ENCODE measurements at places on chromosomes 12 and 14.

DNA sequence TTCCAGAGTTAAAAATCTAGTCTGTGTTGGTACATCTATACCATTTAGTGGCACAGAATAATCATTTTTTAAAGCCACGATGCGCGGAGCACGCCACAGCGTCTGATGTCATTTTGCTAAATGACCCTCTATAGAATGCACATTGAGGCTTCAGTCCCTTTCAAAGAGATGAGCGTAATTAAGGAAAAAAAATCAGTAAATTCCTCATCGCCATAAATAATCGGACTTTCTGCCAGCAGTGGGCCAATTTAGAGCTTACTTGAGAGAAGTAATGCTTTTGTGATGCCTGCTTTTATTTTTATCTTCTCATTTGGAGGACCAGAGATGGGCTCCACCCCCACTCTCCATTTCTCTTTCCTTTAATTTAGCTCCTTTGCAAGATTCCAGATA, 4.0 kb downstream of the ASCL1 start:
- DNase-seq: no peak

DNA sequence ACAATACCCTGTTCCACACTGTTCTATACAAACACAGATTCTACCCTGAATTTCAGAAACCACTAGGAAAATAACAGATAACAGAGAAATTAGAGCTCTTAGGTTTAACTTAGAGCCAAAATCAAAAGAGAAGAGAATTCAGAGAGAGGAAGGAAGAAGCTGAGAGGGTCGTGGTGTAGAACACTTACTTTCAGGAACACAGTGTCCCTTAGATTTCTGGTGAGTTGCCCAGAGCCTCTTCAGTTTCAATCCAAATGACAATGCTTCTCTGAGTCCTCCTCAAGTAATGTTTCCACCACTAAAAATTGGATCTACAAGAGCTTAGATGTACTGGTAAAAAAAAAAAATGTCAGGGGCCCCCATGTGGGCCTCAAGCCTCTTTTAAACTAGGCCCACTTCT, 2.6 kb downstream of the YAF2 start:
- no peak for DNase-seq

GRCh38 chr12:112665958-112666357, 125.6 kb upstream of the RPH3A start:
- no peak for DNase-seq

GRCh38 chr12:50614167-50614759, 109.5 kb downstream of the DIP2B start:
- no peak for DNase-seq

DNA sequence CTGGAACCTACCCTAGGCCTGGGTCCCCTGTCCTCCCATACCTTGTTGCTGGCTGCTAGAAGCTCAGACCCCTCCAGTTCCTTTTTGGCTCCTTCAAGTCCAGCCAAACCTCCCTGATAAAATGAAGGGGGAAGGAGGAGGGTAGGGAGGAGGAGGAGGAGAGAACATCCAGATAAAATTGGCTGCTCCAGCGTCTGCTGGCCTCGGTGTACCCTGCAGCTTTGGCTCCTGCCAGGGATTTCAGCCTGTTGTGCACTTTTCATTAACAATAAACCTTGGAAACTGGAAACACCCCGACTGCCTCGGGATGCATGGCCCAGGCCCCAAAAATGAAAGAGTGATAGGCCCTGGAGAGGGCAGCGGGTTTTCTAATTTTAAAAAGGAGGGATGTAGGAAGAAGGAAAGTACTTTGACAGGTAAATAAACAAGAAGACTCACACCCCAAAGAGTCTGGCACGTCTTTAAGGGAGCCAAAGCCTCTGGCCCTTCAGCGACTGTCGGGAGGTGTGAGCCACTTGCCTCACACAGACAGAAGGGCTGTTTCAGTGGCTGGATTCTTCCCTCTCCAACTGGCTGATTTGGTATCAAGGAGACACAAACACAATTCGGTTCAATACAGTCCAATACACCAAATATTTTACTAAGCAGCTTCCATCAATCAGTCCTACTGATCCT, 49.8 kb downstream of the NUAK1 start:
- DNase-seq: no peak

- DNase-seq: no peak
These were observed 28.3 kb downstream of the ADIPOR2 start for GRCh38 chr12:1719139-1719538.

DNA sequence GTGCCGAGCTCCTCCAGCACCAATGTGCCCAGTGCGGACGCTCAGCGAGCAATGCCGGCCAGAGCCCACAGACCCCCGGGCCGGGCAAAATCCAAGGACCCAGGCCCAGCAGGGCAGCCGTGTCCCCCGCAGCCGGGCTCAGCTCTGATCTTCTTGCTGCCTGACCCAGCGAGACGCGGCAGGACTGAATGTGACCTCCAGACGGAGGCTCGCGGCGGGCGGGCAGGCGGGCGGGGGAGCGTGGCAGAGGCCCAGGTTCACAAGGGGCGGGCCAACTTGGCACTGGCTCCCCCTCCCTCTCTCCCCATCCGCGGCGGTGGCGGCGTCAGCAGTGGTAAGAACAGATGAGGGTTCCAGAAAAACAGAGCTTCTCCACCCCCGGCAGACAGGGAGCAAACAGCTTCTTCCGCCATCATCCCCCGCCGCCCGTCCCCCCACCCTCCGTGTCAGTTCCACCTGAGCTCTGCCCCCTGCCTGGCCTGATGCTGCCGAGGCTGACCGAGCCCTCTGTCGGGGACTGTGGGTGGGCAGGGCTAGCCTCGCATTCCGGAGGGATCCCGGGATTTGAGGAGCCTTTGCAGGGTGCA, 94.3 kb downstream of the RFLNA start:
- DNase-seq: no peak

- no peak for DNase-seq
These were observed 27.2 kb downstream of the SPX start for GRCh38 chr12:21553329-21553675.

DNA sequence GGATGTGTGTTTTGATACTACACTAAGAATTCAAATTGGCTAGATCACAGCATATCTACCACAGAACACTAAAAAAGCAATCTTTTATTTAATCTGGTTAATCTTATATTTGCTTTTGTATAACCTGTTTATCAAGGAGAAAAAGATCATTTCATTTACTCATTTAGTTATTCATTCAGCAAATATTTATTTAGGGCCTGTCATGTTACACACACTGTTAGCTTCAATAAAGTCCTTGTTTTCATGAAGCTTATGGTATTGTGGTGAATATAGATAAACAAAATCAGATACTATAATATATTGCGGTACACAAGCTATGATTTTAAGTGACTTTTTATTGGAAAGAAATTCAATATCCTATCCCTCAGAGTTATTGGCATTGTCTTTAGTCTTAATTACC, 350.8 kb downstream of the LRFN5 start:
- DNase-seq: no peak

- no peak for DNase-seq
These were observed 18.3 kb upstream of the LTA4H start for GRCh38 chr12:96053476-96054243.

- no peak for DNase-seq
These were observed 124.6 kb downstream of the RFLNA start for GRCh38 chr12:124419292-124420040.

GRCh38 chr12:76781321-76781720, 17.4 kb downstream of the ZDHHC17 start:
- no peak for DNase-seq

GRCh38 chr12:121718653-121719239, 6.2 kb downstream of the TMEM120B start:
- no peak for DNase-seq

- no peak for DNase-seq
These were observed 219.3 kb upstream of the NOS1 start for GRCh38 chr12:117580718-117581062.

DNA sequence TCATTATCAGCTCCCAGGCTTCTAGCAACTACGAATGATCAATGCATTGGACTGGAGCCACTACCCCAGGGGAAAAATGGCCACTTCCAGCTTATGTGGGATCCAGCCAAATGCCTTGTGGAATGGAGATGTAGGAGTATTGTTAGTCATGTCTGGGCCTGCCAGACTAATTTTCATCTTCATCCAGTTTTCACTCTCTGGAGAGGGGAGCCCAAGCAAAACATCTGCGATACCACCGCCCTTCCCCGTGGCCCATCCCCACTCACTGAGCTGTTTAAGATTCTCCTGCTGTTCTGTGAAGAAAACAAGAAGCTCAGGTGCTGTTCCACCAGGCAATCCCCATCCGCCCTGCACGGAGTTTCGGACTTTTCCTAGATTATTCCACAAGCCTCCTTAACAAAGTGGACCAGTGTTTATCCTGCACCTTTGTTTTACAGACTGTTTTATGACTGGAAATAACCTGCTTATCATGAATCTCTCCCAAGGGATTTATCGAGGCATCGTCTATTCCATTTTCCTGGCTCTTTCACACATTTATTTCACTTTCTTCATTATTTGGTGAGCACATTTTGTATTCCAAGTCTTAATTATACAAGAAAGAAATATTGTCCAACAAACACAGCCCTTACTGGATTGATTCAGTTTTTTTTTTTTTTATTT, 35.5 kb upstream of the MAX start:
- no peak for DNase-seq

GRCh38 chr14:31414190-31414833, 6.0 kb downstream of the HEATR5A start:
- no peak for DNase-seq
